ENCODE measurements at places on chromosomes 7 and 10.

- DNase-seq, result no peak
Observed at GRCh38 chr7:105016068-105016708, 2.2 kb downstream of the KMT2E start.

DNA sequence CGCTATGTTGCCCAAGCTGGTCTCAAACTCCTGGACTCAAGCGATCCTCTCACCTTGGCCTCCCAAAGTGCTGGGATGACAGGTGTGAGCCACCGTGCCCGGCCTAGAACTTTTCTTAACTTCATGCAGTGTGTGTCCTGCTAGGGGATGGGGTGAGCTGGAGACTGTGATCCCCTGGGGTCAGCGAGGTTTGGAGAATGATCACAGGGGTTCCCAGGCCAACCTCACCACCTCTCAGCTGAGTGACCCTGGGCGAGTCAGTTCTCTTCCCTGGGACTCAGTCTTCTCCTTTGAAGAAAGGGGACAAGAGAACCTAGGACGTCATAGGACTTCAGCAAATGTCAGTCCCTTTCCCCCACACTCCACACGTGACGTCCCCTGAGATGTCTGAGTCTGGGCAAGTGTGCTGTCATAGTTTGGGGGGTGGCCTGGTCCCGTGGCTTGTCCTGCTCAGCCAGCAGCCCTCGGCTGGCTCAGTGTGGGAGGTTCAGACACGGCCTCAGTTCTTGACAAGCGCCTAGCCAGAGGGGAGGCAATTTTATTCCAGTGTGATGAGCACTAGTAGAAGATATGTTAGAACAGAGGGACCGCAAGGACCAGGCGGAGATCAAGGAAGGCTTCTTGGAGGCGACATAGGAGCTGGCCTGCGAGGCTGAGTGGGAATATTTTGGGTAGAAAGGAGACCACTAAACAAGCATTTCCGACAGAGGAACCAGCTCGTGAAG, 43.3 kb upstream of the ELN start:
- no peak for DNase-seq

DNA sequence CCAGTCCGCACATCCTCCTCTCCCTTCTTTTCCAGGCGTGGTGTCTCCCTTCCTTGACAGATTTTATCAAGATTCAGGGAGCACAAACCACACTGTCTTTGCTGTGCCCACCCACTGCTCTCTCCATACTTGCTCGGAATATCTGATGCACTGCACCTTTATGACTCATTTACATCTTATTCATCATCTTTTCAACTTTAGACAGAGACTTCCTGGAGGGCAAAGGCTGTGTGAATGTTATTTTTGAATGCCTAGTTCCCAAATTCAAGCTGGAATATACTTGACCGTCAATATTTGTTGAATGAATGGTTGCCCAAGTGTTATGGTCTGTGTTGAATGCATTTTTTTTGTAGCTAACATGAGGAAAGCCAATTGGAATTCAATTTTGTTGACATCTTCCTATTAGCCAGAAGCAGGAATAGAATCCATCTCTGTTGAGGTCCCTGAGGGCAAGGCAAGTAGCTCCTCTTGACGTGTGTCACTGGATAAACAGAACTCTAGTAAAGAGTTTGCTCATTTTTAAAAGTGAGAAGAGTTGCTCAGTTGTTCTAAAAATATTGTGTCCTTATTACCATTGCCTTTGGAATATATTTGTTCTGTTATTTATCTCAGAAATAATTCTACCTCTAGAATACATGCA, 95.0 kb downstream of the KLF6 start:
- no peak for DNase-seq

GRCh38 chr7:906776-907157, 30.4 kb downstream of the GET4 start:
- DNase-seq, result no peak

DNA sequence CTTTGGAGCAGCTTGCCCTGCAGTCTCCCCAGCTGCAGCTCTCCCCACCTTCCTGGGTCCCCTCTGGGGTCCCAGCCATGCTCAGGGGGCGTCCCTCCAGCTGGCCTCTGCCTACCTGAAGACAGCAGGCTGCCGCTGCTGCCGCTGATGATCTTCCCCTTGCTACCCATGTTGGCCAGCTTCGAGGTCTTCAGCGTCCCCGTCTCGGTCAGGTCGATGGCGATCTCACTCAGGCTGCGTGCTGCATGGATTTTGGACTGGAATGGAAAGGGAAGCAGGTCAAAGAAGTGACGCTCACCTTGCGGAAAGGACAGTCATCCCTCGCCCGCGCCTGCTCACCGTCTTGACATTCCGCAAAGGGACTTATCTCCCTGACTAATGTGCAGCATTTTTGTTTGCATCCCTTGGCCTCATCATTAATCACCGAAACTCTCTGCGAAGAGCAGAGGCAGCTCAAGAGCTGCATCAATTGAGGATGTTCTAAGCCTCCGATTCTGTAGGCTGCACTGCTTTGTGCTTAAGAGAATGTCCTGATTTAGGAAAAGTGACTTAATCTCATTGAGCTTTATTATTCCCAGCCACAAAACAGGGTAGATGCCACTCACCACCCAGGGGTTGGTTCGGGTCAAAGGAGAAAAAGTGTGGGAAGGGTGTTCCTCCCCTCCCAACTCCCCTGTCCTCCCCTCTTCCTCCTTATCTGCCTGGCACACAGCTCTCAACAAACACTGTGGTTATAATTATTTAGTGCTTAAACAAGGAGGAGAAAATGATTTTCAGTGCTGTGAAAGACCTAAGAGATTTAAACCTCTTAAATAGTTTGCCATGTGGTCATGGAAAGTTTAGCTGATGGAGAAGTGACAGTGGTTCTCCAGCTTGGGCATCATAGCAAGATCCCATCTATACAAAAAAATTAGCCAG, 107.3 kb downstream of the PRPF18 start:
- no peak for DNase-seq

GRCh38 chr10:43605850-43606322, 352 bp upstream of the ZNF485 start:
- DNase-seq, result no peak

DNA sequence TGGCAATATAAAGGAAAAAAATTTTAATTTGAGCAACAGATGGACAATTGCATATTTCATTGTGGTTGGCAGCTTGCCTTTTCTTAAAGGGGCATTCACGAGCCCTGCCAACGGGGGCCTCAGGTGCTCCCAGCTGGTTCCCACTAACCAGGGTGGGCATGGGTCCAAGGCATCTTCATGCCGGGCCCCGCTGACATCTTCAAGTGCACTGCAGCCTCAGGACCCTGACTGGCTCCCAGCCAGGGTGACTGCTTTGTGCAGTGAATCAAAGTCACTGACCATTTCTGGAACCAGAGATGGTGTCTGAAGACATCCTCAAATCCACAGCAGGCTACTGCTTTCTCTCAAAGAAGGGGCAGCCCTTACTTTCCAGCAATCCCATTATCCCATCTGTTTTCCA, 275.2 kb upstream of the MGMT start:
- no peak for DNase-seq

DNA sequence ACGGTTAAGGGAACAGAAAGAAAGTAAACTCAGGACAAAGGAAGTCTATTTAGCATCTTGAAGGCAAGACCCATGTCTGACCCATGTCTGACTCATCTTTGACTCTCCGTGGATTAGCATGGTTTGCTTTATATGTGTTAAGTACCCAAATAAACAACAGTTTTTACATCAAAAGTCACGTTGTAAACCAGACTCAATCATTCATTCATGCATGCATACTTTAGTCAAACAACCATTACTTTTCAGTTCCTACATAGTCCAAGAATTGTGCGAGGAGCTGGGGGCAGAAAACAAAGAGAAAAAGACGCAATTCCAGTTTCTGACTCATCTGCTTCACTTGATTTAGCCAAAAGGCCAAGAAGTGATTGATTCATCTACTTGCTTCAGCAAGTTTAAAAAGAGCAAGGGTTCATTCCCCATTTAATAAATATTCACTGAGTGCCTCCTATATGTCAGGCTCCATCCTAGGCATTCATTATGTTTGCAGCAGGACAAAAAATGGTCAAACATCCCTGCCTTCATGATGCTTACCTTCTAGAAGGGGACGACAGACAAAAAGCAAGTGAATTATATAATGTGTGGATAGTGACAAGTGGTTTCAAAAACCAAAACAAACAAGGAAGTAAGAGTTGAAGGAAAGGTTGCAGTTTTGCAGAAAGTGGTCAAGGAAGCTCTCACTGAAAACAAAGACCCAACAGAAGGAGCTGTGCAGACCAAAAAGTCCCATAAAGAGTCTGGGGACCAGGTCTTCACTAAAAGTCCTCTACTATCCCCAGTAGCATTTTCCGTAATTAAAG, 116.2 kb downstream of the FAM107B start:
- no peak for DNase-seq
